ENCODE measurements at places on chromosomes 12 and 14.
A peak's percentile ranks its signal among the peaks of the same experiment; 100 is the strongest.

DNA sequence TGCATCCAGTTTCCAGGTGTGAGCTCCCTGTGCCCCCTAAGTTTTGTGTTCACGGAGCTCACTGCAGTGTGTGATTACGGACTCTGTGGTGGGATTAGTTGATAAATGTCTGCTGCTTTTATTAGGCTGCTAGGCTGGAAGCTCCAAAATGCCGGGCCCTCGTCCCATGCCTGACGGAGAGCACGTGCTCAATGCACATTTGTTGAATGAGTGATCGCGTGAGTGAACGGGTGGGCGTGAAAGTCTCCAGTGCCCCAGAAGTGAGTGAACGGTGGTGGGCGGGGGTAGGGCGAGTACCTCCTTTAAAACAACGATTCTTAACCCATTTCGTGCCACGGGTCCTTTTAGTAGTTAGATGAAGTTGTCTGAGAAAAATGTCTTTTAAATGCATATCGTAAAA, 175.5 kb downstream of the AACS start:
- DNase-seq = no peak

GRCh38 chr12:89326239-89327040, 25.9 kb downstream of the DUSP6 start:
- DNase-seq = no peak

- DNase-seq = peak; percentile 69
Observed at GRCh38 chr14:64654246-64654900, 49.9 kb upstream of the PLEKHG3 start.

- no peak for DNase-seq
Observed at GRCh38 chr12:57603324-57603723, 1.3 kb upstream of the DTX3 start.

DNA sequence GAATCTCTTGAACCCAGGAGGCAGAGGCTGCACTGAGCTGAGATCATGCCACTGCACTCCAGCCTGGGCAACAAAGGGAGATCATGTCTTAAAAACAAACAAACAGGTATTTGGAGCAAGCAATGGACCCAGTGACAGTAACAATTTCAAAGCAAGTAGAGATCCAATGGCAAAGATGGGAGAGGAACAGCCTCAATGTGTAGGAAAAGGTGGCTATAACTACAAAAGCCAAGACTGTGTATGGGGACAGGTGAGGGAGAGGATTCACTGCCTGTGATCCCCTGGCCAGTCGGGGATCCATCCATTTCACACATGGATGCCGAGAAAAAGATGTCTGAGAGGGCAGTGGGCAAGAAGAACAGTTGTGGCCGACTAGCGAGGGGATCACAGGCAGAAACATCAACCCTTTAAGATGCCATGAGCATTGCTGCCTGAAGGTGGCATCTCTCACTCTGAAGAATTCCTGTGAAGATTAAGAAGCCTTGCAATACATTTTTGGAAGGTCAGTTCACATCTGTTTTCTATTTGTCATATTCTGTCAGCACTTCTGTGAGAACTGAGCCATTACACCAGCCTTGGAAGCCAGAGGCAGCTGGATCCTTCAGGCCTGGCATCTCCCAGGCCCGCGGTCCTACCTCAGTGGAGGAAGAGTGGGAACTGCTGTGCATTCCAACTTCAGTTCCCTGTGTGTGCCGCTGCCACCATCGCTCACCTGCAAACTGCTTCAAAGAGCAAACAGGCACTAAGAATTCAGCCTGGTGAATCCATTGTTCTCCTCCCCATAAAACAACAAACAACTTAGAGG, 54.5 kb upstream of the FRS2 start:
- DNase-seq = peak; percentile 70

DNA sequence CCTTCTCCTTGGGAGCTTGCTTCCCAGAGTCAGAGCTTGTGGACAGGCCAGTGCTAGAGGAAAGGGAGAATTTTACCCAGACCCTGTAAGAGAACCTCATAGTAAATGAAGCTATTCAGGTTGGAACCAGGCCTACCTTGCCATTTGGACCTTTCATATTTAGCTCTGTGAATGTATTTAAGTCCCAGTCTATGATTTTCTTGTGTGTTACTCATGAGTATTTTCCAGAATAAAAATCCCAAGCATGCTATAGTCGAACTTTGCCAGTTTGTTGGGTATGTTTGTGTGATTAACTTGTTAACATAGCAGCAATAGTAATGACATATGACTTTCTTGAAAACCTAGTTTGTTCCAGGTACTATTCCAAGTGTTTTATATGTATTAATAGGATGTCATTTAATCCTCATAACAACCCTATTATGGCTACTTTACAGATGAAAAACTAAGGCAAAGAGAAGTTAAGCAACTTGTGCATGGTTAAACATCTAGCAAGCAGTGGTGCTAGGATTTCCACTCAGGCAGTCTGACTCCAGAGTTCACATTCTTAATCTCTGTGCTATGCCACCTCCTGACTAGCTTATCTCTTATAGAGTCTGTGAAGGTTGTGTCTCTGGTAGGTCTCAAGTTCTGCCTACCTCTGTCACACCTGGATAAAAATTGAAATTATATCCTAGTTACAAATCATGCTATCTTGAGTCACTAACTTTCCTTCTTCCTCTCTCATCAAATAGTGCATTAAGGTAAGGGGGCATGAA, 47.9 kb upstream of the GARIN2 start:
- no peak for DNase-seq

DNA sequence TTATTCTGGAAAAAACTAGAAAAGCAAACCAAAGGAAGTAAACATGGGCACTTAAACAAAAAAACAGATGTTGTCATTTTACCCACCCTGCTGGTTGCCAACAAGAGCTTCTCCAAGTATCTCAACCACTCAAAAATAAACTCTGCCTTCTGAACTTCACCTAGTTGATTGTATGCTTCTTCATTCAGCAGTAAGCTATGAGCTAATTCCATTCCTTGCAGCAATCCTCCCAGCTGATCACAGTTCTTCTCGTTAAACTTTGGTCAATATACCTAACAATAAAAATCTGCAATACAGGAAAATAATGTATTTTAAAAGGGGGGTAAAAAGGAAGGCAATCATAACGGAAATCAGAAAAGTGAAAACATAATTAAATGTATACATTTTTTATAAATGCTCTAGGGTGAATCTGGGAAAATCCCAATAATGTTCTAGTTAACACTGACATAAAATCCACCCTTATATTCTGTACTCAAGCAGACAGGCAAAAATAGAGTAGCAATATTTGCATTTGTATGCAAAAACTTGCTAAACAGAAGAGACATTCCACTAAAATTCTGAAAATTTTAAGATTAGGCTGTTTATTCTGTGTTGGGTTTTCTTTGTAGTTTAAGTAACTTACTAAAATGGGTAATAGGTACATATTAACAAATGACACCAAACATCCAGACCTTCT, 17.4 kb downstream of the HEATR5A start:
- no peak for DNase-seq

- peak; percentile 44 for DNase-seq
Observed at GRCh38 chr12:49187184-49187583, 1.7 kb downstream of the TUBA1A start.

DNA sequence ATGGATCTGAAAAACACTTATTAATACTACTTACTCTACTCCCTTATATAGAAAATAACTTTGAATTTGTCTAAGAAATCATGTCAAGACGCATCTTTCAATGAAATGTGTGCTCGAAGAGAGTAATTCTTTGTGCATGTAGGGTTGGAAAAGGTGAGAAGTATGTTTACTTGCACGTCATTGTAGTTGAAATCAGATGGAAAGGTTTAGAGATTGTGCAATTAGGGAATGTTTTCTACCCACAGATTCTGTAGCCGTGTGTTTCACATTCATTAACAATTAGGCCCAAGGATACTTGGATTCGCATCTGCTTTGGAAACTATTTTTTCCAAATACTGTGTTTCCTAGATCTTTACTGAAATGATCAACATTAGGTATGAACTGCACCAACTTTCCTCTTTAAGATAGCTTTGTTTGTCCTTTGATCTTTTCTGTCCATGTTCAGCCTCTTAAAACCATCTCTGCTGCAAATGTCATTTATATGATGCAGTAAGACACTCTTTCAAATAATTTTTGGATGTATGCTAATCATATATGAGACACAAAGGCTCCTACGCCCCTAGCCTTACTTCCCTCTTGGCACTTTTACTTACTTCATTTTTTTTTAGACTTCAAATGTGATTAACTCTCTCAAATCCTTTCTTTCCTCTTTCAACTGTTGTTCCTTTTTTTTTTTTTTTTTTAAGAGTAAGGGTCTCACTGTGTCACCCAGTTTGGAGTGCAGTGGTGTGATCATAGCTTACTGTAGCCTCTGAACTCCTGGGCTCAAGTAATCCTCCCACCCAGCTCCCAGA, 58.0 kb upstream of the PSMA6 start:
- no peak for DNase-seq

GRCh38 chr14:101477648-101478047, 83.6 kb upstream of the DIO3 start:
- no peak for DNase-seq

- DNase-seq = no peak
Observed at GRCh38 chr14:90062822-90063539, 1.2 kb downstream of the KCNK13 start.

GRCh38 chr12:111094157-111095010, 174.0 kb upstream of the MYL2 start:
- DNase-seq = no peak

- DNase-seq = no peak
Observed at GRCh38 chr14:102786768-102787167, 9.5 kb downstream of the TRAF3 start.

DNA sequence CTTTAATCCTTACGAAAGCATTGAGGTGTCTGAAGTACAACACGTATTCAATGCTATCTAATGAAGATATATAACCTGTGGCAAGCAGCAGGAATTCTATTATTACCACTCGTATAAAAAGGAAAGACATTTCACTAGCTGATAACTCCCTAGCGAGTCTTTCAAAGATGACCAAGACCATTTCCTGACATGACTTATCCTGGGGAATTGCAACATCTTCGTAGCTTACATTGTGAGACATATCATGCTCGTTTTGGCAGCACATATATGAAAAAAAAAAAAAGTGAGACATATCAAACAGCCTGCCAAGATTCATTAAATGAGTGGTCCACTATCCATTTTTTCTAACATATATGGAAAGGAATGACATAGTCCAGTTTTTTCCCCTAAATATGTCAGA, 337.0 kb downstream of the FSCB start:
- DNase-seq = no peak

GRCh38 chr14:57066463-57066862, 202.2 kb downstream of the EXOC5 start:
- no peak for DNase-seq

GRCh38 chr14:104927901-104928300, 3.2 kb downstream of the PLD4 start:
- no peak for DNase-seq

DNA sequence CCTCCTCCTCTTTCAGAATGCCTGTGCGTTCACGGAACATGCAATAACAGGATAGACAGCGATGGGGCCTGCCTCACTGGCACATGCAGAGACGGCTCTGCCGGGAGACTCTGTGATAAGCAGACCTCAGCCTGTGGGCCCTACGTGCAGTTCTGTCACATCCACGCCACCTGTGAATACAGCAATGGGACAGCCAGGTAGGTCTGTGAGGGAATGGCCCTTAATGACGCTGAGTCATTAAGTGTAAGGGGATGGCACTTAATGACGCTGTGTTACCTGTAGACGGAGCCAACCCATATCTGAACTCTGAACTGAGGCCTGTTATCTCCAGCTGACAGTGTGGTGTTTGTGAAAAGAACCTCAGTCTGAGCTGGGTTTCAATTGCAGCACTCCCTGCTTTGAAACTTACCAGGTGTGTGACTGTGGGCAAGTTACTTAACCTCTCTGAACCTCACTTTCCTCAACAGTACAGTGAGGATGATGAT, 86.9 kb downstream of the STAB2 start:
- no peak for DNase-seq

GRCh38 chr12:53255996-53256395, 12.1 kb upstream of the ESPL1 start:
- DNase-seq = no peak

- peak; percentile 85 for DNase-seq
Observed at GRCh38 chr14:76876076-76876475, 49.9 kb downstream of the LRRC74A start.

DNA sequence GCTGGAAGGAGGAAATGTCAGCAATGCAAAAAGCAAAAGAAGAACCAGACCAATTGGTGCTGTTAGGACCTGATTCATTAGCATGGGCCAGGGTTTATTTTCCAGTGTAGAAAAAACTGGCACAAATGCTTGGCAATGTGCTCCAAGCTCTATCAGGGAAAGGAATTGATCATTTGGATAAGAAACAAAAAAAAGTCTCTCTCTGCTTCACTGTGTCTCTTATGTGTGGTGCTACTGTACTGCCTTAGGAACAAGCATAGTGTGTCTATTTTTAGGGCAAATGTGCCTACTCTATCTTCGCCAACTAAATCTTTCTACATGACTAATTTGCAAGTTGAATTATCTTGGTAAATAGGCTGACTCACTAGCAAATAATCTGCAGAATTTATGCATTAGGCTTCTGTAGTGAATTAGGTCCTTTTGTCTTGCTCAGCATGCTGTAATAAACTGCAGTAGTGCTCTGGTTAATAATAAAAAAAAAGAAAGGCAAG, 236.7 kb downstream of the MDGA2 start:
- DNase-seq = no peak

DNA sequence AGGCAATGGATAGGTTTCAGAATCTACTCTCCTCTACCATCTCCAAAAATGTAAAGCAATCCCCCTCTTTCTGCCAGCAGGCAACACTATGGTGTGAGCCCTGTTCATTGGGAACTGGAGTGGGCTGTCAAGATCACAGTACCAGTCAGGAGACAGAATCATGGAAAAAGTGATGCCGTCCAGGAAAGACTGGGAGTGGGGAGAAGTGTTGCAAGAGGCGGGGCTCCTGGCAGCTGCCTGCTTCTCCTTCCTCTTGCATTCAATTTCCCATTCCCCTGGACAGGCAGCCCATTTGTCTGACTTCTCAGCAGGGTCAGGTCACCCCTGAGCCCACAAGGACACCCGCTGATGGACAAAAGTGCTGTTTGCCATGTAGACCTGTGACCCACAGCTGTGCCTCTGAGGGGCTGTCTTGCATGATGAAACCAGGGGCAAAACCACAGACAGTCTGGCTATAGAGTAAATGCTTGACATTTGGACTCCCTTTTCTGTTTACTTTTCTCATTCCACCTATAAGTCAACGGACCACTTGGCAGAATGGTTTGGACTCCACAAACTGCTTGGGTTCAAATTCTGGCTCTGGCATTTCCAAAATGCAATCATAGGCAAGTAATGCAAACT, 30.1 kb upstream of the RPH3A start:
- no peak for DNase-seq
